ENCODE measurements at places on chromosomes 4 and X.

DNA sequence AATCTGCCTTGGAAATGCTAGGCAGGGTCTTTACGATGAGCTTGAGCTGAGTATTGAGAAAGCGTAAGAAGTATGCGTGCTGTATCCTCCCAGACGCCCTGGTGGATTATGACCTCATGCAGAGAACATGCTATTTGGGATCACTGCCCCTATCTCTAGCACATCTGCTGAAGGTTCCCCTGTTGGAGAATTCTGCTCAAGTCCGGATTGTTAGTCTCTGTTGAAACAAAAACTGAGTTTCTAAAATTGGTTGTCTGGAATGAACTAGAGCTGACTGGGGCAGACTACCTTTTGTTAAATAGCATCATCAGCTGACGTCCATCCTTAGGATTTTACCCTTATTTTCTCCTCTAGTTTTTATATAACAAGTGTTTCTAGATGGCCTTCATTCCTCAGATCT is 7.5 kb downstream of the FHDC1 start:
- DNase-seq: no peak

DNA sequence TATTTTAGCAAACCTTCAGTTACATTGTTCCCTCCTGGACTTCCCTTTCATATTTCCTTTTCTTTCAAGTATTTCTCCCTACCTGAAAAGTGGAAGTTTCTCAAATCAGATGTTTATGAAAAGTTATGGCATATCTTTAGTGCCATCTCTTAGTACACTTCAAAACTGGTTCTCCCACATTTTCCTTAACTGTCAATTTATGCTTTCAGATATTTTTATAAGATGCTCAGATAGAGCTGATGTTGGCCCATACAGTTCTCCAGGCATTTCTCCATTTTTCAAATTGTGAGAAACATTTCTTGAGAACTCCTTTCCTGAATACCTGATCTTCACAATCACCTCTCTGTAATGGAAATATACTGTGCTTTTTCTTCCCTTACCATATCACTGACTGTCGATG is 32.5 kb upstream of the AP1AR start:
- no peak for DNase-seq

DNA sequence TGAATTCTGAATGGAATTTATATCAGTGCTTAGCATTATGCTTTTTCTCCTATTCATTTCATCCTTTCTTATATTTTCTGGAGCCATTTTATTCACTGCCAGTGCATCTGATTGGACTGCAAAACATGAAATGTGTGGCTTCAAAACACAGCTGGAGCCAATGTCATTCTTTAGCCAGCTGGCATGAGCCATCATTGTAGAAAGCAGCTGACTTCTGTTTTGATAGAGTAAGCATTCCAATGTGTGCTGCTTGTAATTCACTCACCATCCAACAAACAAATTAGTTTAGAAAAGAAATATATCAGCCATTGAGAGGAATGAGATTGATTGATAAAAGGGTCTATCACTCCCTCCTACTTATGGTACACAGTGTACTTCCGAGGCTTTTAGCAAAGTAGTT is 2616.0 kb downstream of the ARAP2 start:
- no peak for DNase-seq

DNA sequence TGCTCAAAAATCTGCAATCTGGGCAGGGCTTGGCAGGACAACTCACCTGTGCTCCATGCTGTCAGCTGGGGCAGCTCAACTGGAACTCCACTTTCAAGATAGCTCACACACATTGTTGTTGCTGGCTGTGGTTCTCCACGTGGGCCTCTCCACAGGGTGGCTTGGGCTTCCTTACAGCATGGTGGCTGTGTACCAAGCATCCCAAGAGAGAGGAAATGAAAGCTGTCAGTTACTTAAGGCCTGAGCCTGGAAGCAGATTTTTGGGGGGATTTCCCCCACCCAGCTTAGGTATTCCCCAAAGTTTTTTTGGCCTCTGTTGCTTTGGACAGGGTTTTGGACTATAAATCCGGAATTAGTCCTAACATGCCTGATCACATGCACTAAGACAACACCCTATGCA is 81.0 kb downstream of the BCOR start:
- DNase-seq: no peak

GRCh38 chr4:80709082-80709869 is 321.2 kb upstream of the BMP3 start:
- DNase-seq: no peak

DNA sequence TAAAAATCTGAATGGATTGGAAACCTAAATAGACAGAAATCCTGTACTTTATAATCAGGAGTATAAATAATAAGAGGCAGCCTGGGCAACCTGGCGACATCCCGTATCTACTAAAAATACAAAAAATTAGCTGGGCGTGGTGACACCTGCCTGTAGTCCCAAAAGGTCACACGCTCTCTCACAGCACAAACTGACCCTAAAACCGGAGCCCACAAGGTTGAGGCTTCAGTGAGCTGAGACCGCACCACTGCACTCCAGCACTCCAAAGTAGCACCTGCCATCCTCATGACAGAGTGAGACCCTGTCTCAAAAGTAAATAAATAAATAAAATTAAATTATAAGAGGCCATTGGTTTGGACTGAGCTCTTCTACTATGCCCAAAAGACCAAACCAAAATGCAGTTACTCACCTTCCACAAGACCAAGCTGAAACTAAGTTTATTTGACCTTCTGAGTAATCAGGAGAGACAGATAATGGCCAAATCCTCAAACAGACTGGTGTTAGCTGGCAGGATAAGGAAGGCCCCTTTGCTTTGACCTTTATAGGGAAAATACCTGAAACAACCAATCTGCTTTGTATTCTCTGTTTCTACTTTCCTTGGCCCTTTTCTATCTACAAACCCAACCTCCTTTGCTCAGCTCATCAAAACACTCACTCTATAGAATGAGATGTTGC is 3.2 kb upstream of the GRSF1 start:
- no peak for DNase-seq

- DNase-seq: no peak
These were observed 183.6 kb downstream of the MGST2 start for GRCh38 chr4:139849219-139849618.

DNA sequence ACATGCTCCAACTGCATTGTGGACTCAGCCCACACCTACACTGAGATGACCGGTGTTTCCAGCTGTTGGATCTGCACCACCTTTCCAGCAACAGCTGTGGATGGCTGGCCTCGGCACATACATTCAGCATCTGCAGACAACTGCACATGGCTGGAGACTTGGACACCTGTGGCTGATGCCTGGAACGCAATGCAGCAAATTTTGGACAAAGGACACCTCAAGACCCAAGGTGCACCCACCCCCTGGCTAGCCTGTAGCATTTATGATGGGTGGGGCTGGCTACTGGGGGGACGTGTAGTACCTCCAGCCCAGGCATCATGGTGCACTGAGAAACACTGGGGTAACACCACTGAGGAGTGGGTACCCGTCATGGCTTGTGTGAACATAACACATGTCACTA is 57.3 kb upstream of the CCDC149 start:
- DNase-seq: no peak

DNA sequence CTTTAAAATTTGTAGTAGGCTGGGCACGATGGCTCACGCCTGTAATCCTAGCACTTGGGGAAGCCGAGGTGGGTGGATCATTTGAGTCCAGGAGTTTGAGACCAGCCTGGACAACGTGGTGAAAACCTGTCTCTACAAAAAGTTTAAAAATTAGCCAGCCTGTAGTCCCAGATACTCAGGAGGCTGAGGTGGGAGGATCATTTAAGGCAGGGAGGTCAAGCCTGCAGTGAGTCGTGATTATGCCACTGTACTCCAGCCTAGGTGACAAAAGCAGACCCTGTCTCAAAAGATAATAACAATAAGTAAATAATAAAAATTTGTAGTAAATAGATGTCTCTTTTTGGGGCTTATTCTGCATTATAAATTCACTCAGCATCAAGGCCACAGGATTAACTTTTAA is 118.5 kb downstream of the IRF2 start:
- no peak for DNase-seq

DNA sequence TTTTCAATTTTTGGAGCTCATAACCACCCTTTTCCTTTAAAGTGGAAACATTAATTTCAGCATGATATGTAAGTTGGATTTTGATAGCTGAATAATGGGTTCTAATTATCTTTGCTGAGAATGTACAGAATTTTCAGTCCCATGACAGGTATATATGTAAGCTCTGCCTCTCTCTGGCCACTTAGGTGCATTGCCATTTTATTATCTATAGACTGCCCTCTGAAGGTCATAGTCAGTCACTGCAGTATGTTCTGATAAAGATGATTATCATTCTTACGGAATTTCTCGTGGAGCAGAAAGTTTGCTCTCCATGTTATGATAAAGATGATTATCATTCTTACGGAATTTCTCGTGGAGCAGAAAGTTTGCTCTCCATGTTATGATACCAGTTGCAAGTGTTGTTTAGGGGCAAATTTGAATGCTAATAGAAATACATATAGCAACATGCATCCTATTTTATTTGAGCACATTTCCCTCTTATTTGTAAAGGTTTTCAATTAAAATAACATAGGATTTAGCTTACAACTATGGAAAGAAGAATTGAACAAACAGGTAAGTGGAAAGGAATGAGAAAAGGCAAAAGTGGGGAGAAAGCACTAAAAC is 10.4 kb downstream of the AFP start:
- no peak for DNase-seq

- DNase-seq: peak; percentile 23
These were observed 55.0 kb downstream of the FAM53A start for GRCh38 chr4:1628892-1629698.

DNA sequence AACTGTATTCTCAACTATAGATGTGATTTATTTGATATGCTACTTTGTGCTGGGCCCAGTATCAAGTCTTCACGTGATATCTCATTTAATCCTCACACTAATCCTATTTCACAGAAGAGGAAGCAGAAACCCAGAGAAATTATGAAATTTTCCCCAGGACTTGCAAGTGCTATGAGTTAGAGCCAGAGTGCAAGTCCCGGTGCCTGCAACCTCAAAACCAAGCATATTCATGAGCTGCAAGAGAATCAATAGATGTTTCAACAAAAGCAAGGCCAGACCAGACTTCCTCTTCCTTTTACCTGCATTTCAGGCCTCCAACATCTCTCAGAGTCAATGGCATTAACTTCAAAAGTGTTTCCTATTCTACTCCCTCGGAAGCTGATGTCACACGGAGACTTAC is 92.2 kb upstream of the GATB start:
- no peak for DNase-seq

DNA sequence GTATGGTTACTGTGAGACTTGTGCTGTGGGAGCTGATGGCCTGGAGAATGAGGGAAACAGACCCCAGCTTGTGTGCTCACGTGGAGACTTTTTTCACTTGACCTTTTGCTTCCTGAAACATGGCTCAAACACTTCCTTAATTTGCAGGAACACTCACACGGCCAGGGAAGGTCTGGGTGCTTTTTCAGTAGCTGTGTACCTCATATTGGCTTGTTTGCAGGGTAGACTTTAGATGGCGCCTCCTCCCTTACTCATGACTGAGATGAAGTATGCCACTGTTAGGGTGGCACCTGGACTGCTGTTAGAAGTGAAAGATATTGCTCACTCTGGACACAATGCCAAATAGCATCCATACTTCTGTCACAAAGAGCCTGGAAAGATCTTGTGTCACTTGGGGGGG is 75.7 kb upstream of the WDR1 start:
- no peak for DNase-seq

- DNase-seq: no peak
These were observed 79.1 kb upstream of the LCORL start for GRCh38 chr4:18100657-18101056.

- peak; percentile 17 for DNase-seq
These were observed 705 bp downstream of the RPS6KA3 start for GRCh38 chrX:20265726-20266681.

- DNase-seq: no peak
These were observed 38.5 kb downstream of the HPGD start for GRCh38 chr4:174483792-174484191.

All from stimulated activated CD8-positive, alpha-beta memory T cell treated with anti-CD3 and anti-CD28 coated beads, Interleukin-12 subunit alpha, Interleukin-12 subunit beta, amount 100 ng/mL, for 4 hours (primary cell).